ENCODE measurements at places on chromosomes 3 and 15.

DNA sequence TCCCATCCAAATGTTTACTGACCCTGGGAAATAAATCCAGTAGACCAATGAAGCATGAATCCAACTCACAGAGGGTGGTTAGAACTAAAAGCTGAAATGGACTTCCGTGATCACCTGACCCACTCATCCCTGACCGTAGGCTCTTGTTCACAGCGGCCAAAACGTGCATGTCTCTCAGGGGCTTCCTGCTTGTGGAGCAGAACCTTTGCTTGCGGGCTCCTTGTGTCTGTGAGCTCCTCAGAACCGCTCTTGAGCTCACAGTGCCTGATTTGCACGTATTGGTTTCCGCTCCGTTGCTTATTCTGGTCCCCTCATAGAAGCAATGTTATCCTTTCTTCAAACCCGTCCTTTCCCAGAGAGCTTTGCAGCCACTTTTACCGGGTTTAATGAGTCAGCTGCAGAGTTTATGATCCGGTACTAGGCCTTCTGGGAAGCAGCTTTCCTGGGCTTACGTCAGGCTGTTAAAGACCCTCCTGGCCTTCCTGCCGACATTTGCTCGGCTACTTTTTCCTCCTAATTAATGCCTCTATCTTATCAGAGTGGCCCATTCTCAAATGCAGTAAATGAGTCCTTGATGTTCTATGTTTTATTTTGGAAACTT is 35.4 kb downstream of the LIPC start:
- DNase-seq: no peak

DNA sequence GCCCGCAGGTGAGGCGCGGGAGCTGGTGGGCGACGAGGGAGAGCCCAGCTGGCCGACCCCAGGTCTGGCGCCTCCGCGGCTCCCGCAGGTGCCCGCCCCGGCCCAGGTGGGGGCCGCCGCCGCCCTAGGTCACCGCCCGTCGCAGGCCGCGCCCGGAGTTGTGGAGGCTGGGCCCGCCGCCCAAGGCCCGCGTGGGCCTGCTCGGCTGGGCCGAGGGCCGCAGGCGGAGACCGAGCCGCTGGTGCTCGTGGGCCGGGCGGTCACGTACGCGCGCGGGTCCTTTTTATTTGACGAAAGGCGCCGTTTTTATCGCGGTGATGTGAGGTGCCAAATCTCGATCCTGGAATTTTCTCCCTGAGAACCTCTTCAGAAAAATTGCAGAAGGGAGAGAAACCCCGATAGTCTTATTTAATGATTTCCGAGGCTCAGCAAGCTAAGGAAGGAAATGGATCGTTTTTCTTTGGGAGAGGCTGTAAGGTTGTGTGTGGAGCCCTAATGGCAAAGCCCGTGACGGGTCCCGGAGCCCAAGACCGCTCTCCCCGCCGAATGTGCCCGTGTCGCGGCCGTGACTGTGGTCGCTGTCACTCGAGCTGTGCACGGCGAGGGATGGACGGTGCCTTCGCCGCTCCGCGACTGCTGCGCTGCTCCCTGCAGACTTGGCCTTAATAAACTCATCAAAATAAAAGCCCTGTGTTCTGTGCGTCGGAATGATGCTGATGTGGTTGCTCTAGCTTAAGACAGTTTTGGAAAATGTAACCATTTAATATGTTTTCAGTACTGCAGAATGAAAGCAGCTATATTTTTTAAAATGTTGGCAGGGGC is 612 bp downstream of the APPL1 start:
- peak; percentile 32 for DNase-seq

DNA sequence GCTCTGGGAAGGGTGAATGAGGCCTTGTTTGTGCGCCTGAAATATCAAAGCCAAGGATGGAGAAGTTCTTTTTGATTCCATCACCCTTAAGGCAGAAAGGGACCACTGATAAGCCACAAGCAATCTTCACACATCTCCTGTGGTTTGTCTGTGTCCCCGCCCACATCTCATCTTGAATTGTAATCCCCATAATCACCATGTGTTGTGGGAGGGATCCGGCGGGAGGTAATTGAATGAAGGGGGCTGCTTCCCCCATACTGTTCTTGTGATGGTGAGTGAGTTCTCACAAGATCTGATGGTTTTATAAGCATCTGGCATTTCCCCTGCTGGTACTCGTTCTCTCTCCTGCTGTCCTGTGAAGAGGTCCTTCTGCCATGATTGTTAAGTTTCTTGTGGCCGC is 329.6 kb upstream of the RGMA start:
- no peak for DNase-seq

DNA sequence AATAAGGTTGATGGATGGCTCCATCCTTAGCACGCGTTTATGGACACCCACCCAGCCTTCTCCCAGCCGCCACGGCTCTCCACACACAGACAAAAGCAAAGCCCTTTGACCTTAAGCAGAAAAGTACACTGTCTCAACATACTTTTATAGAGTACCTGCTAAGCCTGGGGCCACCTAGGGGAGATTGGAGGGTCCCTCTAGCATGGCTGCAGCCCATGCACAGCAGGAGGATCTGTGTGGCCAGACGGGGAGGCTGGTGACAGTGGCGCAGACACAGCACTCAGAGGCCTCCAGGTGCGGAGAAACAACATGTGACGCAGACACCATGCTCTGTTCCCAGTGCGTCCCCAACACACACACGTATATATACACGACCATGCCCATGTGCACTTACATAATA is 174.9 kb downstream of the XXYLT1 start:
- DNase-seq: no peak

DNA sequence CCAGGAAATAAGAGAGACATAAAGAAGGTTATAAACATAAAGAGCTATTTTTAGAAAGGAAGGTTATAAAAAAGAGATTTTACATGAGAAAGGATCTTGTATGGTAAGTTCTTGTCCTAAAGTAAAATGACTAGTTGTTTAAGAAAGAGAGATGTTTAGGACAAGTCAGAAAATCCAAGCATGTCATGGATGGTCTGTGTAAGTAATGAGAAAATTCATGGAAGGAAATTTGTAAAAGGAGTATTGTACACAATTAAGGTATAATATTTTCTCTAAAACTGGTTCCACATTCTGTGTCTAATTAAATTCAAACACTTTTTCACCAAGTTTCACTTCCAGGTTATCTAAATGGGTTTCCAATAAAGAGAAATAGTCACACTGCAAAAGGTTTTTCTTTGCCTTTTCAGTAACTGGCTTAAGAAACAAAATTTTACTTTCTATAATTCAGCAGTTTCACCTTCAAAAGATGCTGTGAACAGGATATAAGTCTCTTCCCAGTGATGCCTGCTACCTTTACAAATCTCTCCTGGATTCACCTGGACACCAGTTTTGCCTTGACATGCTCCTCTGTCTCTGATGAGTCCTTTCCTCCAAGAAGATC is 455.7 kb downstream of the ZIC1 start:
- no peak for DNase-seq

DNA sequence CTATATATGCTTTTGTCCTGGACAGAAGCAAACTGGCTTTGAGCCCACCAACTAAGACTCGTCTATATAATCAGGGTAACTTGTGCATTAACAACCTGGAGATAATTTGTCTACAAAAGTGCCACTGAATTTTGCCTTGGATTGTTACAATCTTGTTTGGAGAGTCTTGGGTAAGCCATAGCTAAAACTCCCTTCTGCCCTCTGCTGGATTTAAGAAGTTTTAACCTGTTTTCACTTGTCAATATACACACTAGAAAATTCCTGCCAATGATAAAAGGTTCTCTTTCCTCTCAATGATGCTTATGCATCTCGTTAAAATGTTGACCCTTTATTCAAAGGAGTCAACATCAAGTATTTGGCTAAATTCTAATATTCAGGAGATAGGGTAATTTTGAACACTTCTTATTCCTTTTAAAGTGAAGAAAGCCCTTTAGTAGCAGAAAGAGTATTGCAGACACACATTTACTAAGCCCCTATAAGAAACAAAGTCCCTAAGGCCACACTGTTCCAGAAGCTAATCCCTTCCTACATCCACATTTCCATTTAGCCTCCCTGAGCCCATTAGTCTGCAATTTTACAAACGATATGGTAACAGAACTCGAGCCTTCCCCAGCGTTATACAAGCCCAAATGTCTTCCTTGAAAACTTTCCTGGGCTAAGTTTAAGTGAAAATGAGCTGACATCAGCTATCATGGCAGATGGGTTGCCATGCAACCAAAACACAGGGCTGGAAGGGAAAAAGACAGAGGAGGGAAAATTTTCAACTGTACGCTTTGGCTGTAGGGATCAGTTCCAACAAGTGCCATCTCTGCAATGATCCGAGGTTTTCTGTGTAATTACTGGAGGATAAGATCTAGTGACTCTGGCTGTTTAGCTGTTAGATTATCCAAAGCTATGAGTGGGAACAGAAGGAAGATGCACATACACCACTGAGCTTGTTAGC is 75.9 kb upstream of the FGF12 start:
- DNase-seq: peak; percentile 20

- DNase-seq: peak; percentile 24
Measured at GRCh38 chr3:42717306-42717705, 14.7 kb upstream of the HHATL start.

GRCh38 chr3:39541917-39542329 is 74.4 kb downstream of the MOBP start:
- DNase-seq: peak; percentile 14

DNA sequence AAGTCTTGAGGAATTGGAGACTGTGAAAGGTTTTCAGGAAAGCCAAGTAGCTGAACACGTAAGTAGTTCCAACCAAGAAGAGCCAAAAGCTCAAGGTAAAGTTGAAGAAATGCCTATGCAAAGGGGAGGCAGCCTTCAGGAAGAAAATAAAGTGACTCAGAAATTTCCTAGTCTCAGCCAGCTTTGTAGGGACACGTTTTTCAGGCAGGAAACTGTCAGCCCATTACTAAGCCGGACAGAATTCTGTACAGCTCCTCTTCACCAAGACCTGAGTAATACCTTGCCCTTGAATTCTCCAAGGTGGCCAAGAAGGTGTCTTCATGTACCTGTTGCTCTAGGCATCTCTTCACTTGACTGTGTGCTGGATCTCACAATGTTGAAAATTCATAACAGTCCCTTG is 48.6 kb downstream of the CDAN1 start:
- DNase-seq: no peak

- DNase-seq: peak; percentile 70
Measured at GRCh38 chr3:15345608-15346137, 13.3 kb upstream of the SH3BP5 start.

DNA sequence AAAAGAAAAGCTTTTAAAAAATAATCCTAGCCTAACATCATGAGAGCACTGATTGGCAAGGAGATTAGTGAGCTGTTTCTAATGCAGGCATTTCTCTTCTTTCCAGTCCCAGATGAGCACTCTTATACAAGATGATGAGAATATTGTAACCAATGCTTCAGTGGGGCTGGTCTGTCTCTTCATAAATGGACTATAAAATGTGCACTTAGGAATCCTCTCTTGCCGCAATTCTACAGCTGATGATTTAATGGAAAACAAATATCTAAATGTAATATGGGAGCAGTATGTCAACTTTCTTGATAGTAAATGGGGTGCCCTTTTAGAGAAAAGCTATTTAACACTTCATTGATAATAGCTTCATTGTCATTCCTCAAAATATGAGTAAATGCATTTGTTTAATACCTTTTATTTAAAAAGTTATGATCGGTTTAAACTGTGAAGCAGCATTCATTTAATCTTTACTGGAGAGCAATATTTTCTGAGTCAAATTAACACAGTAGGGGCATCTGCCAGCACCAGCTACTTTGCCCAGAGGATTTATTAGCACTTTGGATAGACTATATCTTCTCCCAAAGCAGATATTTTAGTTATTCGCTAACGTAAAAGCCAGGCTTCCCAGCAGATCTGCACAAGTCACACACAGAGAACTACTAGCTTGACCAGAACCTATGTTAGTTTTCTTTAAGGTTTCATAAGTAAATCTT is 985.9 kb downstream of the DIPK2A start:
- DNase-seq: no peak

- DNase-seq: no peak
Measured at GRCh38 chr15:98954411-98954810, 53.2 kb downstream of the PGPEP1L start.

- DNase-seq: no peak
Measured at GRCh38 chr3:178532476-178532875, 3.8 kb upstream of the KCNMB2 start.

- no peak for DNase-seq
Measured at GRCh38 chr3:108137460-108137814, 46.6 kb upstream of the CD47 start.

DNA sequence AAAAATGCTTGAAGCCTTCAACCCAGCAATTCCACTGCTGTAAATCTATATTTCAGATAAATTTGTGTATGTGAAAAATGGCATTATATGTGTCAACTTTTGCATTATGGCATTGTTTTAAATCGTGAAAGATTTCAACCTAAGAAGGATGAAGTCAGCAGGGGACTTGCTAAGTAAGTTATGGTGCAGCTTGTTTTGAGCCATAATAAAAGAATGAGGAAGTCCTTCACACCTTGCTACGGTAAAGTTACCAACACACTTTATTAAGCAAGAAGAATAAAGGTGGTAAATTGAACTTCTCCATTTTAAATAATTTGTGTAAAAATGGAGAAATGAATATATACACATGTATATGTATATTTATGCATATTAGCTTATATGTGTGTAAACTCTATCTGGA is 371.4 kb downstream of the ROBO2 start:
- DNase-seq: no peak

DNA sequence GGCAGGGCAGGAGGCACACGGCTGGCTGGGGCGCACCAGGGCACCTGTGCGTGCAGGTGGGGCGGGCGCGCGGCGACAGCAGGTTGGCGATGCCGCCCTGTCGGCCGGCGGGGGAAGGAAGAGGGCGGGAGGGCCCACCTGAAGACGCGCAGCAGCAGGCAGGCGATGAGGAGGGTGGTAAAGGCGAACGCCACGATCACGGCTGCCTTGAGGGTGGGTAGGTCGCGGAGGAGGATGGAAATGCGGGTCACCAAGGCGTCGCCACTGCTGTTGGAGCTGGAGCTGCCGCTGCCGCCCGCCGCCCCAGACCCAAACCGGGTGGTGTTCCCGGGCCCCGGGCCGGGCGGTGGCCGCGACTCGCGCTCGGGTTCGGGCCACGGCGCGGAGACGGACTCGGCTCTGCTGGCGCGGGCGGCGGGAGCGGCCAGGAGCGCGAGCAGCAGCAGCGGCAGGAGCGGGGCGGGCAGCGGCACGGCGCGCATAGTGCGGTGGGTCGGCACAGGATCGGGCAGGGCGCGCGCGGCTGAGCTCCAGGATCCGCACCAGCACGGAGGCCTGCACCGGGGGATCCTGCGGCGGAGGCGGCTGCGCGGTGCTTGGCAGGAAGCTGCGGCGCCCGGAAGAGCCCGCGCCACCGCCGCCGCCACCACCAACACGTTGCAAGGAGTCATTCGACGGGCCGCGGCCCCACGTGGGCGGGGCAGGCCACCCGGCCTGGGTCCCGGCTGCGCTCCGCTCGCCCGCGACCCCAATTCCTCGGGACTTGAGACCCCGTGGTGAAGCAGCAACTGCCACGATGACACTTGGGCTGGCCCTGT is at the start of gene FAM174B:
FAM174B (minus strand) TSS at position 598 of the 818 bp plus-strand sequence.
- no peak for DNase-seq

GRCh38 chr3:182618981-182619591 is 174.2 kb upstream of the ATP11B start:
- DNase-seq: no peak

DNA sequence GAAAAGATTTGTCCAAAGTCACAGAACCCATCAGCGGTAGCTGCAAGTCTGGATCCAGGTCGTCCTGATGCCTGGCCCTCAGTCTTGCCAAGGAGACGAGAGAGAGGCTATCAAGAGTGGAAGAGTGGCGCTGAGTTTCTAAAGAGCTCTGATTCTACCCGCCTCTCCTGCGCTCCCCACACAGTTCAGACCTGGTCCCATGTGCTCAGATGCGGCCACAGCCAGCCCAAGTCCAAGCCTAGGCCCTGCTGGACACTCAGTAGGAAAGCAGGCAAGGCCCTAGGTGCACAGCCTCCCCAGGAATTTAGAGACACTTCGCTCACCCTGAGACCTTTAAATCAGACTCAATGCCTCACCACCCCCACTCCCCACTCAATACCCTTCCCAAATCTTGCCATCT is 32.4 kb downstream of the CCDC12 start:
- no peak for DNase-seq

Measured in suppressor macrophage treated with lipopolysaccharide for 4 hours (primary cell).